ENCODE measurements at places on chromosomes 11 and 22.

GRCh38 chr11:80293293-80293692, 852.5 kb upstream of the TENM4 start:
- no peak for DNase-seq

GRCh38 chr11:117851106-117851505, 25.4 kb downstream of the FXYD6 start:
- no peak for DNase-seq

GRCh38 chr11:66373265-66373664, 1.7 kb upstream of the SLC29A2 start:
- no peak for DNase-seq

DNA sequence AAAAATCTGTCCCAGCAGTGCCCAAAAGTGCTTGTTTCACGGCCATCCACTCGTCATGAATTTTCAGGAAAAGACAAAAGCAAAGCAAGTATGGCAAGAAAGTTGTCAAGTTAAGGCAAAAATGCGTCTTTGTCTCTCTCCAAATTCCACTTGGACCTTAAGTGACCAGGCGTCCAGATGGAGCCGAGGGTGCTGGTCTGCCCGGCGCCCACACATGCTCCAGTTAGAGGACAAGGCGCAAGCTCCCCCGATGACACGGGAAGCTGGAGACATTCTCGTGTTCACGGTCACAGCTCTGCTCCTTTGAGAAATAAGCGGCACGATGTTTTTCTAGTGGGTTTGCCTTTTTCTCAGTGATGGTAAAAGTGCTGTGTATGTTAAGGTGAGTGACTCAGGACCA, 219.0 kb downstream of the BRD1 start:
- DNase-seq = no peak

- no peak for DNase-seq
Measured at GRCh38 chr22:27885977-27886842, 32.8 kb downstream of the PITPNB start.

- DNase-seq = no peak
Measured at GRCh38 chr11:2528301-2529050, 83.7 kb downstream of the KCNQ1 start.

Measured in amygdala (tissue), 56 donors.